ENCODE measurements at places on chromosomes 13 and 19. TPM values are rescaled to one million over a fixed set of nuclear protein-coding genes. Genes with fewer than 3 reads are reported as not detected.

BLOC1S3 gene
- total RNA-seq, result 17.6 TPM

NBEA gene
- 1.5 TPM for total RNA-seq

ZNF561 gene
- 8.6 TPM for total RNA-seq

WDR87 gene
- not detected for total RNA-seq

SBK3 gene
- total RNA-seq, result 1.6 TPM

IGFL1 gene
- 2.0 TPM for total RNA-seq

FXYD3 gene
- 0.42 TPM for total RNA-seq

MBD3L2 gene
- total RNA-seq, result not detected

LPAR2 gene
- 4.9 TPM for total RNA-seq

CD79A gene
- total RNA-seq, result 0.91 TPM

HAUS8 gene
- 13.8 TPM for total RNA-seq

PVR gene
- total RNA-seq, result 110 TPM

CGB5 gene
- total RNA-seq, result 0.59 TPM

FUT2 gene
- total RNA-seq, result not detected

NLRP5 gene
- 0.03 TPM for total RNA-seq

EFNA2 gene
- total RNA-seq, result 1.8 TPM

ZNF491 gene
- not detected for total RNA-seq

CDX2 gene
- total RNA-seq, result 1.2 TPM

DAND5 gene
- 0.32 TPM for total RNA-seq

MYO9B gene
- 33.2 TPM for total RNA-seq

FPR2 gene
- not detected for total RNA-seq

ZNF729 gene
- total RNA-seq, result not detected

CADM4 gene
- total RNA-seq, result 10.2 TPM

TBXA2R gene
- 1.2 TPM for total RNA-seq

WDR88 gene
- total RNA-seq, result not detected

ZNF560 gene
- not detected for total RNA-seq

LIG1 gene
- total RNA-seq, result 65.6 TPM

DBP gene
- 2.0 TPM for total RNA-seq

CAPN12 gene
- total RNA-seq, result 5.9 TPM

KIR2DL1 gene
- total RNA-seq, result not detected

VMAC gene
- total RNA-seq, result 0.61 TPM

C13orf42 gene
- total RNA-seq, result not detected

ZNF723 gene
- not detected for total RNA-seq

MISP3 gene
- total RNA-seq, result 2.3 TPM

SIGLEC5 gene
- not detected for total RNA-seq

PRR20E gene
- not detected for total RNA-seq

ACER1 gene
- total RNA-seq, result not detected

S1PR4 gene
- not detected for total RNA-seq

CAMSAP3 gene
- 4.0 TPM for total RNA-seq

OR10H1 gene
- not detected for total RNA-seq

SIGLEC6 gene
- not detected for total RNA-seq

ZNF530 gene
- total RNA-seq, result 5.6 TPM

All from A549 treated with GW870086 at 1 μM for 4 hours (cell line).